ENCODE measurements at places on chromosomes 11 and 22.

- DNase-seq: no peak
Observed at GRCh38 chr11:86035164-86035563, 33.7 kb downstream of the PICALM start.

DNA sequence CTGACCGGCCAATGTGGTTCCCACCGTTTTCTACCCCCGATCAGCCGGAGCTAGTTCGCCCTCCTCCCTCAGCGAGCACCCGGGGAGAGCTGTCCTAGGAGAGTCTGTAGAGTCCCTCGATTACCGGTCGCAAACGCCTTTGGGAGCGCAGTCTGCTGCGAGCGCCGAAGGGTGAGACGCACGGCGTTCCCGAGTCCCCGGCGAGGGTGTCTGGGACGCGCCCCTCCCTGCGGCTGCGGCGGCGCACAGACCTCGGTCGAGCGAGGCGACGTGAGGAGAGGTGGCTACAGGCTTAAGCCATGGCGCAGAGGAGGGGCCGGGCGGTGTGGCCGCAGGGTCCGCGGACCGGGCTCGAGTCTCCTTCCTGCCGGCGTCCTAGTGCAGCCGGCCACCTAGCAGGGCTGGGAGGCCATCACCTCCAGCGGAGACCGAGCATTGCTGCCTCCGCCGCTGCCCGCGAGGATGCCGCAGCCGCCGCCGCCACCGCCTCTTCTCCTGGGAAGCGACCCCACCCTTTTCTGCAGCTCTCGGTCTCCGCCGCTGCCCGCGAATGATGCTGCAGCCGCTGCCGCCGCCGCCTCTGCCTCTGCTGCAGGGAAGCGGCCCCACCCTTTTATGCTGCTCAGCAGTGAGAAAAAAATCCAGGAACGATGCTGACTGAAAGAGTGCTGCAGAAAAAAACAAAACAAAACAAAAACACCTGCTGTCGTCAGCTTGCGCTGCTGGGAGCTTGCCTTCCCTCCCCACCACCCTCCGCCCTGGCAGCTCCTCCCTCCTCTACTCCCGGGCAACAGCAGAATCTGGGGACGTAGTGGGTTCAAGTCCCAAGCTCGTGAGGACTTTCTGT lies at the start of gene MAP6:
Gene MAP6 (minus strand): TSS at position 588 of the 847 bp plus-strand sequence. CDS start 669 bp downstream, outside the sequence.
- DNase-seq: no peak

GRCh38 chr11:17445240-17445795 lies 31.3 kb downstream of the ABCC8 start:
- DNase-seq: no peak

DNA sequence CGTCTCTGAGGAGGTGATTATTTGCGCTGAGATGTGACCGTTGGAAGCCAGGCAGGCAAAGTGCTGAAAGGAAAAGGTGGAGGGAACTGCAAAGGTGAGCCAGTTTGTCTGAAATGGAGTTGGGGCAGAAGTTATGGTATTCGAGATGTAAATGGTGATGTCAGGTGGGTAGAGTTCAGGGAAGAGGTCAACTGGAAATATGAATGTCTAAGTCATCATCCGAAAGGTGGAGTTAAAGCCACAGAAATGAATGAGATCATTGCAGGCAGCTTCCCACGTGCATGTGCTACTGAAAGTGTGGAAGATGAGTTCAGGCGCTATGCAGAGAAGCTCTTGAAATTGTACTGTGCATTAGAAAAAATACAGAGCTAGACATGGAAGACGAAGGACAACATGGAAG lies 2.2 kb upstream of the BPIFC start:
- DNase-seq: peak; percentile 38

DNA sequence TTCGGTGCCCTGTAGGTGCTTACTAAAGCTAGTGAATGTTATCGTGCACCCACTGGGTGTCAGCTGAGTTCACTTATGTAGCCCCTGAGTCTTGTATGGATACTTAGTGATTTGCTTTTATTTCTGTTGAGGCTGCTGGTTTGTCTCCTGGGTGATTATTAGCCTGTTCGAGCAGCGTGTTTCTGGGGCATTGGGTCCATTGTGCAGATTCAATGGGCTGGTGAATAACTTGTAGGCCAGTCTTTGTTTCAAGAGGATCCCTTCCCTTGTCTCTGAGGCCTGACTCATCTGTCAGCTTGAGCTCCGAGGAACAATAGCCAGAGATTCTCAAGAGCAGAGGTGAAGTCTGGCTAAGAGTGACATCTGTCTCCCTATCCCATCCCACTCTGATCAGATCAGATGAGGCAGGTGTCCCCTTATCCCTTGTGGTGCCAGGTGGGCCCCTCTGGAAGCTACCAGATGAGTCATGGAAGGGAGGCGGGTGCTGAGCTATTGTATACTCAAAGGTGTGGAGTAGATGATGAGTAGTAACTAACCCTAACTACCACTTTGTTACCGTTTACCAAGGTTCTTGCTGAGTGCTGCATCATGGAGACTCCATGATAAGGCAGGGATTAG lies 3.7 kb downstream of the MIAT start:
- DNase-seq: no peak

- DNase-seq: no peak
Observed at GRCh38 chr11:479311-479710, 27.7 kb downstream of the RNH1 start.

DNA sequence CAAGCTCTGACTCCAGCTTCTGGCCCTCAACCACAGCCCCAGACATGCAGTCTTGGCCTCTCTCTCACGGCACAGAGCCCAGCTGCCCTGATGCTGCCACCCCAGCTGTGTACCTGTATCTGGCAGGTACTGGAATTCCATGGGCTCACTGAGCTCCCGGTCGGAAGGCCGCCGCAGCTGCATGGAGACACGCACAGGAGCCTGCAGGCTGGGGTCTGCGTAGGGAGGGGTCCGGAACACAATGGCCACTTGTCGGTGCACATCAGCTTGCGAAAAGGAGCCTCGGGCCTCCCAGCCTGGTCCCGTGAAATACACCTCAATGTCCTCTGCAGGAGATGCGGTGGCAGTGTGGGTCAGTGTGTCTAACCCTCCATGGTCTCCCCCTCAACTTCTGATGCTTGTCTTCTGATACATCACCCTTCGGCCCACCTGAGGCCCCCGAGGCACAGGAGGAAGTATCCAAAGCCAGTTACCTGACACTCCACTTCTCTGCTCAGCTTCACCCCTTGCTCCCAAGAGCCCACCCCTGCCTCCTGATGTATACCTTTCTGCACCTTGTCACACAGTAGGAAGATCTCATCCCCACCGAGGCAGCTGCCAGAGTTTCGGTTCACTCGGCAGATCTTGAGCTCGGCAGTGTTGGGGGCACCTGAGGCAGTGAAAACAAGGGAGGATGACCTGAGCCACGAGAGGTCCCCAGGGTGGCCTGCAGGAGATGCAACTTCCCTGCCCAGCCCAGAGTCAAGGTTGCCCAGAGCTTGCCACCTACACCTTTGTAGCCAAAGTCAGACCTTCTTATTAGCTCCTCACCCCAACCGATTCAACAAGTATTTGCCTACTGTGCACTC lies 4.3 kb downstream of the RELA start:
- no peak for DNase-seq

DNA sequence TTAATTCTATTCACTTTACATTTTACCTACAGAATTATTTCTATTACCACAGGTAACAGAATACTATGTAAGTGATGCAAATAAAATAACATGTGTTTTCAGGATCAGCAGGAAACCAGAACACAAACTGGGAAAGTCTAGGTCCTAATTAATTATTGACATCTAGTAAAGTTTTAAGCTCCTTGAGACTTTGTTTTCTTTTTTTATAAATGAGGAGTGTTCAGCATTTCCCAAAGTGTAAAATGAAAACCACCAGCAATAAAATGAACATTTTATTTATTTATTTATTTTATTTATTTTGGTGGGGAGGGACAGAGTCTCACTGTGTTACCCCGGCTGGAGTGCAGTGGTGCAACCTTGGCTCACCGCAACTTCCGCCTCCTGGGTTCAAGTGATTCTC lies 123.6 kb downstream of the ARHGAP42 start:
- DNase-seq: no peak

DNA sequence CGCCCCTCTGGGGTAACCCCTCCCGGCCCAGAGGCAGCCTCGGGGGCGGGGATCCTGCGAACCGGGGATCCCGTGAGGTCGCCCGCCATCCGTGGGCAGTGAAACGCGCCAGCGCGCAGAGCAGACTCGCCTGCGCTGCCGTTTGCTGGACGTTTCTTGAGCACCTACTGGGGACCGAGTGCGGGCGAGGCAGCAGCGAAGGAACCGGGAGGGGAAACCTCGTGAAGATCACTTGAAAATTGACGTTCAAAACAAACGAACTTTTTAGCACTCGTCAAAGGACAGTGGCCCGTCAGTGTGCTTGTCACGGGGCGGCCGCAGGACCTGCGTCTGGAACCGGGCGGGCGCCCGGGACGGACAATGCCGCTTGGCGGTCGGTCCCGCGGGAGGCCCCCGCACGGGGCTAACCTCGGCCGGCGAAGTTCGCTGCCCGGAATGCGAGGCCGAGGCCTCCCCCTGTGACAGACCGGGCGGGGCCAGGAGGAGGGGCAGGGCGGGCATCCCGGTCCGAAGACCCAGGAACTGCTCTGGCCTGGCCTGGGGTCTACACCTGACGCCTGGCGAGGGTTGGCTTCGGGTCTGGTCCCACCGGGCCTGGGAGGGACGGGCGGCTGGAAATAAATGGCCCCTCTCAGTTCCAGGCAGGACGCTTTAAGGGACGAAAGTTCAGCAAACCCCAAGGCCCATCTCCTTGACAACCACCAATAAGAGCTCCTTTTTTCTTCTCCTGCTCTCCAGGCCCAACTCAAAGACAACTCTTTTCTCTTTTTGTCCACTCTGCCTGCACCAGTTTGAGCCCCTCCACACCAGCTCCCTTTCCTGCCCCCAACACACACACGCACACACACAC lies 723 bp upstream of the SCUBE1 start:
- no peak for DNase-seq

DNA sequence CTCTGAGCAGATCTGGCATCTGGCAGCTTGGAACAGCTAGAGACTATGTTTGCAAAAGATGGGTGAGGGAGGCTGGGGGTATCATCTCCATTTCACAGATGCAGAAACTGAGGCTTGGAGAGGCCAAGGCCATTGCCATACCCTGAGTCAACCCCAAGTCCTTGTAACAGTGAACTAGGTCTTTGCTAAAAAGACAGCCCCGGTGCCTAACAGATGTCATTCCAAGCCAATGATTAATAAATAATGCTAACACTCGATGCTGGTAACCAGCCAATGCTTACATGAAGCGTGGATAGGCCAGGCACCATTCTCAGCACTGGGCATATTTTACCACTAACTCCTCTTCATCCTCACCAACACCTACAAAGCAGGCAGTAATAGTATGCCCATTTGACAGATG lies 164.0 kb downstream of the MN1 start:
- peak; percentile 9 for DNase-seq

DNA sequence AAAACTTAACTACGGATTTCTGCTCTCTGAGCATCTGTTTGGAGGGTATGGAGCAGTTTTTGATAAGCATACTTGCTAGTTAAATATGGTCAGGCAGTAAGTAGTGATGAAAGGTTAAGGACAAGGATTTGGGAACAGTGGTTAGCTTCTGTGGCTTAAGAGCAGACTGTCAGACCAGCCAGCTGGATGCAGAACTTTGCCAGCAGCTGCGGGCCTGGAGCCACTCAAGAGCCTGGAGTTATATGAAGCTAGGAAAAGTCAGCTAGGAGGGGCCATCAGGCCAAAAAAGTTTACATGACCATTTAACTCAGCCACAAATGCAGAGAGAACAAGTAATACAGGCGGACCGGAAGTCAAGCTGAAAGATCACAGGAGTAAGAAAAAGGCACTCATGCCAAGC lies 1817.7 kb downstream of the LRRC4C start:
- DNase-seq: no peak

- DNase-seq: no peak
Observed at GRCh38 chr22:35582861-35583670, 34.1 kb downstream of the MB start.

DNA sequence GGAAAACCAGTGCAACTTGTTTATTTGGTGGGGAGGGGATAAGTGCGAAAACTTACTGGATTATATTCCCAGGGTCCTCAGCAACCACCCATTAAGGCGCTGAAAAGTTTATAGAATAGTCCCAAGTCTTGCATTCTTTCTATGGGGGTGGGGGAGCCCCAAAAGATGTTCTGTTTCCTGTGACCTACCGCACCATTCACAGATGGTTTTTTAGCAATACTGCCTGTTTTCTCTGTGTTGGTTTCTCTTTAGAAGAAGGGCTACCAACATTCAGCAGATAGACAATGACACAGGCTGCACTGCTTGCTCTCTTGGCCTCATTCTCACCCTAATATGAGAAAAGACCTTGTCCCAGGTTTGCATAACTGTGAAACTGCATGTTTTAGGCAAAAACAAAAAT lies 86.5 kb downstream of the FAM76B start:
- no peak for DNase-seq

- peak; percentile 2 for DNase-seq
Observed at GRCh38 chr22:38494498-38494897, 11.6 kb downstream of the DDX17 start.

DNA sequence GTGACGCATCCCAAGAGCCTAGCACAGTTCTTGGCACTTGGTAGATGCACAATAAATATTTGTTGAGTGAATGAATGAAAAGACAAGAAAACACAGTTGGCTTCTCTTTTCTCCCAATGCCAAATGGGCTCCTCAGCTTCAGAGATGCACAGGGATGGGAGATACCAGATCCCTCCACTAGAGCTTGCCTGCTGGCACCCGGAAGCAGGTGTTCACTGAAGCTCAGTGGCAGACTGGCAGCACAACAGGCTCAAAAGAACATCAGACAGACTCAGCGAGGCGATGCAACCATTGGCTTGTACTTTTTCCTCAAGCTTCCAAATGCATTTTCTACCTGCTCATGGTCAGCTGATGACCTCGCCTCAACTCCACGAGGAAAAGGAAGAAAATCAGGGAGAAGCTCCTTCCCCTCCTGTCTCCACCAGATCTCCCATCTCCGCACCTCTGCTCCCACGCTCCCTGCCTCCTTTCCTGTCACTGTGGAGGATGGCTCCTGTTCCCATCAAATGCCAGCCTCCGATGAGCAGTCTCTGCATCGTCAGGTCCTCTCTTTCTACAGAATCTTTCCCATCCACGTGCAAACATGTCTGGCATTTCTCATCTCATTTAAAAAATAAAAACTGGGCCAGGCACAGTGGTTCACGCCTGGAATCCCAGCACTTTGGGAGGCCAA lies 5.8 kb downstream of the RAPSN start:
- no peak for DNase-seq
